SW480 (cell line): ENCODE measurements at places on chromosomes 3 and 15.

GRCh38 chr3:123126031-123126430 is 59.2 kb downstream of the PDIA5 start:
- DNase-seq, result no peak

DNA sequence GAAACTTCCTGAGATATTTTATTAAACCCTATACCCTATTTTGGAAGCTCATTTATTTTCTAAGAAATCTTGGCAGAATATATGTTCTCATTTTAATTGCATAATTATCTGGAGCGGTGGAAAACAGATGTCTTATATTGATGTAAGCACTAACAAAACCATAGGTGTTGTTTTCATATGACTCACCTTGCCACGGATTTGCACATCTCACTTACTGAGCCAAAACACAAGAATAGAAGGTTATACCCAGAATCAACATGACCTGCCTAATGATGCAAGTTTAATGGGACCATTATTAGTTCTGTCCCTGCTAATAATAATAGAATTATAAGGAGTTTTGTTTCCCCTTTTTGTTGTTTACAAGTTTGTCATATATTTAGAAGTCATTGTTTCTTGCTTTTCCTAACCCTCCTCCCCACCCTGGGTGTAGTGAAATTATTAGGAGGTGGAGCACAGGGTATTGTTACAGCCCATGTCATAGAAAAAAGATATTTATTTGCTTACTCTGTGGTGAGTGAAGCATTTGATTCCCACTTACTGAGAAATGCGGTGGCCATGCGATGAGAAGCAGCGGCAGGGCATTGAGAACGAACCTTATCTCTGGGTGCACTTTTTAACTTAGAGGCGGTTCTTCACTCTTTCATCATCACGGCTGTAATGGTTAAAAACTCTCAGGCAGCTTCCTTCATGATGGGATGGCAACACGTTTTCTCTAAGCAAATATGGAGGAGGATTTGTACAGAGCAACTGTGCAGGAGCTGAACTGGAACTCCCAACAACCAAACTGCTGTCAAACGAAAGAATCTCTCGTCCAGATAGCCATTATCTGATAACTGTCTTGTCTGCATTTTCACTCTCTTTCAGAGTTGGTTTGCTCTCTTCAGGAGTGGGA is 521 bp downstream of the IL5RA start:
- no peak for DNase-seq

DNA sequence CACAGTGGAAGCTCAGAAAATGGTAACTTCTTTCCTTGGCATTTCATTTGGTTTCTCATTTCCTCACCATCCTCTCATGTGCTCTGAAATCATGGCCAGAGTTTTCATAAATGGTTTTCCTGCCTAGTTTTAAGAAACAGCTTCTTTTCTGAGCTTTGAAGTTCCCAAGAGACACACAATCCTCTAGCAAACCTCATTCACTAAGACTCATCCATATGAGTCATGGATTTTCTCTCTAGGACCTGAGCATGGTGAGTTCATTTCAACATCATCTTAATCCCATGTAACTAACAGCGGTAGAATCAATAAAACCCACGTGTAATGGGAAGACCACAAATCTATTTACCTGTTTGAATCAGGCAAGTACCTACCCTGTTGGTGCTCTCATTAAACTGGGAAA is 274.5 kb upstream of the LRTM1 start:
- peak; percentile 33 for DNase-seq

GRCh38 chr3:10520072-10520471 is 14.7 kb upstream of the ATP2B2 start:
- no peak for DNase-seq

GRCh38 chr3:147937341-147937740 is 528.2 kb downstream of the ZIC1 start:
- DNase-seq, result no peak

DNA sequence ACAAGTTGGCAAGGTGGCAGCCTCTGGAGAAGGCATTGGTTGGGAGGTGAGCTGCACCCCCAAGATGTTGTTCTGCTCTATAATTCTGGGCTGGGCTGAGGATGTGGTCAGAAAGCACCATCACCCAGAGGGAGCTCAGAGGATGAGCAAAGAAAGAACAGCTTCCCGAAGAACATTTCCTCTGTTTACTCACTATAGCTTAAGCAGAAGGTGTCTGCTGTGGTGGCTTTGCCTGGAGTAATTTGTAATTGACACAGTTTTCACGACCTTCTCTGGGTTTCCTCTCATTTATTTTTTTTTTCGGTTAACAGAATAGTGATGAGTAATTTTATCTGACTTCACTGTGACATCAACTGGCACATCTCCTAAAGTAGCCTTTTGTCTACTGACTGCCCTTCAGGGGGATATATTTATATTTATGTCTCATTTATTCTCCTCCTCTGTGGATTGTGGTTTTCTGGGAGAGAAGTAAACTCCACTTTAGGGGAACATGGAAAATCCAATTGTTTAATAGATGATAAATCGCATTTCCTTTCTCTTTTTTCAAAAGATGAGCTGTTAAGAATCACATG is 49.5 kb upstream of the ABHD17C start:
- no peak for DNase-seq

DNA sequence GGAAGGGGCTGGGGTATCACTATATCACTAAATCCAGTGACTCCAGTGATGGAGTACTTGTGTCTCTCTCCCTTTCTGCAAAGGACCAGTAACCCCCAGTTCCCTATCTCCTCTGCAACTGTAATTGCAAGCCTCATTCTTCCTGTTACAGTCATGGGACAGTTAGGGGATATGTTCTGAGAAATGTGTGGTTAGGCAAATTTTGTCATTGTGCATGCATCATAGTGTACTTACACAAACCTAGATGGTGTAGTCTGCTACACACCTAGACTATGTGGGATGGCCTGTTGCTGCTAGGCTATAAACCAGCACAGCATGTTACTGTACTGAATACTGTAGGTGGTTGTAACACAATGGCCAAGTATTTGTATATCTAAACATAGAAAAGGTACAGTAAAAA is 2.2 kb downstream of the VPS8 start:
- DNase-seq, result no peak

GRCh38 chr15:87648278-87648677 is 608.3 kb downstream of the NTRK3 start:
- no peak for DNase-seq

DNA sequence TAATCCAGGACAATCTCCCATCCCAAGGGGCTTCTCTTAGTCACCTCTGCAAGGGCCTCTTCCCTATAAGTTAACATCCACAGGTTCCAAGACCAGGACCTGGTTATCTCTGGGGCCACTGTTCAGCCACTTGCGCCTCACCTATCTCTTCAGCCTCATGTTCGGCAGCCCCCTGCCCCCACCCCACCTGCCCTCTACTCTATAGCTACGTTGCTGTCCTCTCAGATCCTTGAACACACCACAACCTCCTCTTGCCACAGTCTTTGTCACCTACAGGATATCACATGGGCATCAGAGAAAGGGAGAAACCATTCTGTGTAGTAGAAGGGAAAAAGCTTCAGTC is 33.9 kb downstream of the SLC41A3 start:
- DNase-seq, result no peak

DNA sequence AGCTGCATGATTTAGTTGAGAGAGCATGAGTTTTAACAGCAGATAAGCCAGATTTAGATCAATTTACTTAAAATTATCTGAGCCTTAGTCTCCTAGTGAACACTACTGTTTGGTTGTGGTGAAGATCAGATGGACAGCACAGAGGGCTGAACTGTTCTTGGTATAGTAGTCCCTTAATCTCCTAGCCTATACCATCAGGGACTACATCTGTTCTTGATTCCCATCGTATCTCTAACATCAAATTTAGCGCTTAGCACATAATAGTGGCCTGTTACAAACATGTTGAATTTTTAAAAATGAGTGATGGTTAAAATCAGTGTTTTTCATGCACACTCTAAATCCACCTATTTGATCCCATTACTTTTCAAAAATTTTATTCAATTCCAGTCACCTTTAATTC is 507.7 kb downstream of the GRM7 start:
- DNase-seq, result no peak

DNA sequence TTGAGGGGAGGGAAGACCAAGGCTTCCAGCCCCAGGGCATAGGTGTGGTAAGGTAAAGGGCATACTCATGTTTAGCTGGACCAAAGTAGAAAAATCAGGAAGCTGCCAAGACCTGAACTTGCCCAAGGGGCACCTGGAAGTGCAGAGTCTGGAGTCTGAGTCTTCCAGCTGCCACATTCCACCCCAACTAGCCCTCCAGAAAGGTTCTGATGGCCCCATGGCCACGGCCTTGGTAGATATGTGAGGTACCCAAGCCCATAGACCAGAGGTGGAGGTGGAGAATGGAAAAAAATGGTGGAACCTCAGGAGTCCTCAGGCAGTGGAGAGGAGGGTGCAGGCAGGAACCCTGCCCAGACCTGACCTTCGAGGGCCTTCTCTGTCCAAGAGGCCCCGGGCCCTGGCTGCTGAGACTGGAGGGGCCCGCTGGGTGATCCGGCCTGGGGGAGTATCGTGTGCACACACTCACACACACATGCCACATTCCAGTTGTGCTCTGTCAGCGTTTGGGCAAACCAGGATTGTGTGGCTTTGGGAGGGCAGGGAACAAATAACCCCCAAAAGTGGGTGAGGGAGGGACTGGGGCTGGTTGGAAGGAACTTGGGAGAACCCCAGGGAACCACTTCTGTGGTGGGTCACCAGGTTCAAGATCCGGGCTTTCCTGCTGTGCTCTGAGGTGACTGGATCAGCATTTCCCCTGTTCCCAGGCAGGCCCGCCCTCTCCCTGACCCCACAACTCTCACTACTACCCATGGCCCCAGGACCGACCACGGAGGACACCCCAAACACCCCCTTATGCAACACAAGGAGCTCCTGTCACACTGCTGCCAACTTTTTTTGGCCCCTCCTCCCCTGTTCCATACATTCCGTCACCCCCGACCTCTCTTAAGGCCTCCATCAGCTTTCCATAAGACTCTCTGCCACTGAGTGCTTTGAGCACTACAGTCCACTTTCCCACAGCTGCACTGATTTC is 11.6 kb downstream of the MYL3 start:
- no peak for DNase-seq

DNA sequence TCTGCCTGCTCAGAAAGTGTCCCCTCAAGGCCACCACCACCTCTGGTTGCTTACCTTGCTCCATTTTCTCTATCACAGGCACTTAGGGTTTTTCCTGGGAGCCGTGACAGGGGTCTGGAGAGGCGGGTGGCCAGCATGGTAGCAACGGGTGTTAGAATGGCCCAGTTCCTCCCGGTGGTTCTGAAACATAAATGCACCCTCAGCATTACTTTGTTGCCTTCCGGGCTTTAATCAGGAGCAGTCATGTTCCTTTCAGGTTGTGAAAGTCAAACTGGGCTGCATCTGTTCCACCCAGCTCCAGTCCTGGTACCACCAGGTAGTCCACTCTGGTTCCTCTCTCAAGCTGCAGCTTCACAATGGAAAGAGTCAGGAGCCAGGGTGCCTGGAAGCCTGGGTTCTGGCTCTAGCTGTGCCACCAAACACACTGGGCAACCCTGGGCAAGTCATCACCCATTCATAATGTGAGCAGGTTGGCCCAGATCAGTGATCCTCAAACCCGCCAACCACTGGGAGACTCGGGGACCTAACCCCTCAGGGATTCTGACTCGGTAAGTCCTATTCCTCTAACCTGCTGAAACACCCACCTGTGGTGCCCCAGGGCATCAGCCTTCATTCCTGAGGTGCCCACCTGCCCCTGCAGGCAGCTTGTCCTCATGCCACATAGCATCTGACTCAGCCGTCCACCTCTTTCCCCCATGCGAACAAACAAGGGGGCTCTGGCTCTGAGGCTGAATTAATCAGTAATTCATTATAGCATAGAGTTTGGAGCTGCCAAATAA is 9.3 kb downstream of the BDH1 start:
- no peak for DNase-seq

- no peak for DNase-seq
Observed at GRCh38 chr3:125202197-125202596, 10.4 kb downstream of the SLC12A8 start.

GRCh38 chr15:93231261-93231925 is 142.4 kb upstream of the RGMA start:
- DNase-seq, result no peak

- no peak for DNase-seq
Observed at GRCh38 chr3:81951636-81952035, 190.2 kb upstream of the GBE1 start.

- no peak for DNase-seq
Observed at GRCh38 chr15:96232335-96232734, 98.2 kb upstream of the NR2F2 start.

DNA sequence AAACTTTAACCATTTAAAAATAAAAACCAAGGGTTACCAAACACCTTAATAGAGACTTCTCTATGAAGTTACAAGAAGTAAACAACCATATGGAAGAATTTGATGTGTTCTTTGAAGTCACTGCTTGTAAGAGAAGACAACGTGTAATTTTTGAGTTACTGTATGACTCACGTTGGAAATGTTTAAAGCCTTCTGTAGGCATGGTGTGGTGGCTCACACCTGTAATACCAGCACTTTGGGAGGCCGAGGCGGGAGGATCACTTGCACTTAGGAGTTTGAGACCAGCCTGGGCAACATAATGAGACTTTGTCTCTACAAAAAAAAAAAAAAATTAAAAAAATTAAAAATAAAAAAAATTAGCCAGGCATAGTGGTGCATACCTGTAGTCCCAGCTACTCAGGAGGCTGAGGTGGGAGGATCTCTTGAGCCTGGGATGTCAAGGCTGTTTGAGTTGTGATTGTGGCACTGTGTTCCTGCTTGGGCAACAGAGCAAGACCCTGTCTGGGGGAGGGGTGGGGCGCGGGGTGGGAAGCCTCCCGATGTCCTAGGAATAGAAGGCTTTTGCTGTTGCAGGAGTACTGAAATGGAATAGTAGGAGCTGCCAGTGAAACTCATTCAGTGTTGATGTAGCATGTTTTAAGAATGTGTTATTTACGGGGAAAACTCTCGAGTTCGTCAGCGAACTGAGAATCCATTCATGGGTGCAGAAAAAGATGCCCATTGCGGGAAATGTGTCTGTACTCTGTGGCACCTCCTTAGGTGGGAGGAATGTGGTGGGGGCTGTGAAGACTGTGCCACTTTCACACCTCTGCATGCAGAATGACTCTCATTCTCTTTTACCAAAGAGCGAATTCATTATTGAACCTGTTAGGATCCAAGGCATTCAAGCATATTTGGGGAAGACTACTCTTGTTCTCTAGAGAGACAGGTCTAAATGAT is 134.2 kb downstream of the FNDC3B start:
- DNase-seq, result no peak

- DNase-seq, result no peak
Observed at GRCh38 chr3:22714749-22715148, 488.4 kb upstream of the UBE2E2 start.

DNA sequence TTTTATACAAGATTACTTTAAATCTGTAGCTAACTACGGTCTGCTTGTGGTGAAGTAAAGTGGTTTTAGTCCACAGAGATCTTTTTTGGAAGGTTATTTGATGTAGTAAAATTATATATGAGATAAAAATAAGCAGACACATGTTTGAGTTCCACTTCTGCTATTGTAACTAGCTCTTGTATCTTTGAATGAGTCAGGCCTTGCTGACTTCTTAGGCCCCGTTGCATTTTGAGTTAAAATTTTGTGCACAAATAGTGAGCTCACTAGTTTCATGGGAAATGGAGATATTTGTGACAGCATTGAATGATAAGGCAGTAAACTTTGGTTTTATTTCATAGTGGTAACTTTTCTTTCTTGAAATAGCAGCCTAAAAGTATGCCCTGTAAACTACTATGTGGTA is 42.6 kb downstream of the ARIH1 start:
- no peak for DNase-seq

GRCh38 chr3:176619833-176620232 is 577.4 kb downstream of the TBL1XR1 start:
- DNase-seq, result no peak
